ENCODE measurements at places on chromosomes 1 and 21. TPM values are rescaled to one million over a fixed set of nuclear protein-coding genes. Genes with fewer than 3 reads are reported as not detected.

The CHI3L1 gene
- total RNA-seq = 426 TPM

- H3K4me1 ChIP-seq = peaks cover 7% of the 10 kb centered on the region
- H3K36me3 ChIP-seq = no peaks in the 10 kb centered on the region
- H3K4me3 ChIP-seq = peak overlapping the region; percentile 19
- no peaks in the 10 kb centered on the region for H3K27me3 ChIP-seq
- DNase-seq = peak; percentile 58
These were observed 212.8 kb upstream of the RAB4A start for GRCh38 chr1:229058111-229058561.

- no peaks in the 10 kb centered on the region for H3K27me3 ChIP-seq
- no peak overlapping the region for H3K4me3 ChIP-seq
- H3K36me3 ChIP-seq = no peaks in the 10 kb centered on the region
- no peaks in the 10 kb centered on the region for H3K4me1 ChIP-seq
- H3K27ac ChIP-seq = no peak overlapping the region
These were observed 10.4 kb upstream of the GJA9 start for GRCh38 chr1:38891753-38892152.

DNA sequence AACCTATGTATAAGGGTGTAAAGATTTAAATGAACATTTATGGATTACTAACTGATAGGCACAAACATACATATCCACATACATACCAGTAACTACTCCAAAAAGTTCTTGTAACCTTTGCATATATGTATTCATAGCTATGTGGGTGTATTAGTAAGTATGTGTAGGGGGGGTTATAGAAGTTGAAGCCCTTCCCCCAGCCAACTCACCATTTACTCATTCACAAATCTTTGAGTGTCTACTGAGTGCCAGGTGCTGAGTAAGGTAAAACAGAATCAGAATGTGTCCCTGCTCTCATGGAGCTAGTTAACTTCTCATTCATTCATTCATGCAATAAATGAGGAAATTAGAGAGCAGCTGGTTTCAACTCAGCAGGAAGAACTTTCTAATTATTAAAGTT is 1.3 kb downstream of the C1orf146 start:
- no peak for DNase-seq
- no peaks in the 10 kb centered on the region for H3K4me1 ChIP-seq
- no peak overlapping the region for H3K4me3 ChIP-seq
- no peaks in the 10 kb centered on the region for H3K36me3 ChIP-seq
- no peak overlapping the region for H3K27ac ChIP-seq
- H3K27me3 ChIP-seq = no peaks in the 10 kb centered on the region

GRCh38 chr1:31084782-31085569 is 19.5 kb upstream of the PUM1 start:
- H3K36me3 ChIP-seq = no peaks in the 10 kb centered on the region
- no peak overlapping the region for H3K27ac ChIP-seq
- no peak for DNase-seq
- no peak overlapping the region for H3K4me3 ChIP-seq
- H3K4me1 ChIP-seq = no peaks in the 10 kb centered on the region

DNA sequence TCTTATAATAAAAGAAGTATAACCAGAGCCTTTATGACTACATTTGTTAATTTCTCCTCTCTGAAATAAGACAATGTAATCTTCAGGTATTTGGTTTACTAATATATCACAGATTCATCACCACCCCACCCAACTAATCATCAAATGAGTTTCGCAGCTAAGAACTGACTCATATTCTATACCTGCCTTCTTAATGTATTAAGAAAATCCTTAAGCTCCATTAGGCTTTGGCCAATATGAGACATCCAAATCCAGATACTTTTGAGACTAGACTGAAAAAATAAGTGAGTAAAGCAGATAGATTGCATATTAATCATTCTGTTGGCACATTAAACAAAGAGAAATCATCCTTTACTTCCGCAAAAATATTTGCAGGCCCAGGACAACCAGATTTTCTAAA is 18.7 kb upstream of the FMO2 start:
- H3K27ac ChIP-seq = no peak overlapping the region
- no peak for DNase-seq
- H3K4me1 ChIP-seq = no peaks in the 10 kb centered on the region
- H3K27me3 ChIP-seq = no peaks in the 10 kb centered on the region

DNA sequence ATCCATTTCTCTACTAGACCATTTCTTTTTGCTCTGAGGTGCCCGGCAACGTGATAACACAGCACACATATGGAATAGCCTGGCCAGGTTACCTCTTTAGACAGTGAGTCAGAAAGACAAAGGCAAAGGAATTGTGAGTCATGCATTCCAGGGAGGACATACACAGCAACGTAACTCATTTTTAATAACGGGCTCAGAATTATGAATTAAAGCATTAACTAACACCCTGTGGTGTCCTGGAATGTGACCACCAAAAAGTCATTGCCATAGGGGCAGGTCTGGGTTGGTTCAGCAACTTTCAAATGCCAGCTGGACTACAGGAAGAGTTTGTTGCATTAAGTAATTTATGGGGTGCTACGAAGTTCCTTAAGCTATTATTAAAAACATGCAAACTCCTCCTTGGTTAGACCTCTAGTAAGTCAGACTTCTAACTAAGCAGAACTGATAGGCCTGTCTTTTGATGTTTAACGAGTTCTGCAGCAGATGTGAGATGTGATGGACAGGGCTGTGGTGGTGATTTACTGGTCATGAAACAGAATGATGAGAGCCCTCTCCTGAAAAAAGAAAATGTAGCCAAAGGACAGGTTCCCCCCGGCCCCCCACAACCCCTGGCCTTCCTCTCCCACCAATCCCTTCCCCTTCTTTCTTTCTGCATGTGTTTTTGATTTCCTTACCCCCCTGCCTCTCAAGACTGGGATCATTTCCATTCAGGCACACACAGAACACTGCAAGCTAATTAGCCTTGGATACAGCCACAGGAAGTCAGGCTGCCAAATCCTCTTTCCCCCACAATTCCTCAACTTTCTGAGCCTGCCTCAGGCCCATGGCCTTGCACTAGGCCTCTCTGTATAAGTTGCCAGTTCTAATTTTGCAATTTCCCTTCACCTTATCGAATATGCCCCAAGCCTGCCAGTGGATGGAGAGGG is 88.9 kb upstream of the HAO2 start:
- H3K4me3 ChIP-seq = no peak overlapping the region
- peak overlapping the region; percentile 15 for H3K27ac ChIP-seq
- H3K4me1 ChIP-seq = no peaks in the 10 kb centered on the region
- no peaks in the 10 kb centered on the region for H3K27me3 ChIP-seq
- no peaks in the 10 kb centered on the region for H3K36me3 ChIP-seq
